Amygdala (tissue), 56 donors: ENCODE measurements at places on chromosomes 3 and 15.

DNA sequence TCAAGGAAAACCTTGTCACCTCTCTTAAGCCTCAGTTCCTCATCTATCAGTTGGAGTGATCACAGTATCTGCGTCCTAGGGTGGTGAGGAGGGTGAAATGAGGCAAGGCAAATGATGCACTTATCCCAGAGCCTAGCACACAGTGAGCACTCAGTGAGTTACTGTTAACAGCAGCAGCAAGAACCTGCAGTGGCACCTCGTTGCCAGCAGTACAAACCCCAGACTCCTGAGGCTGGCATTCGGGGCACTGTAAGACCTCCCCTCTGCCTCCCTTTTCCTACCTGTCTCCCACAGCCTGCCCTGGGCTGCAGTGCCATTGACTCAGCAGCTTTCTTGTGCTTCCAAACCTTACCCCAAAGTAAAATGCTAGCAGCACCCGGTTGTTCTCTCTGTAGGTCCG lies 82.9 kb upstream of the EIF1B start:
- no peak for DNase-seq

DNA sequence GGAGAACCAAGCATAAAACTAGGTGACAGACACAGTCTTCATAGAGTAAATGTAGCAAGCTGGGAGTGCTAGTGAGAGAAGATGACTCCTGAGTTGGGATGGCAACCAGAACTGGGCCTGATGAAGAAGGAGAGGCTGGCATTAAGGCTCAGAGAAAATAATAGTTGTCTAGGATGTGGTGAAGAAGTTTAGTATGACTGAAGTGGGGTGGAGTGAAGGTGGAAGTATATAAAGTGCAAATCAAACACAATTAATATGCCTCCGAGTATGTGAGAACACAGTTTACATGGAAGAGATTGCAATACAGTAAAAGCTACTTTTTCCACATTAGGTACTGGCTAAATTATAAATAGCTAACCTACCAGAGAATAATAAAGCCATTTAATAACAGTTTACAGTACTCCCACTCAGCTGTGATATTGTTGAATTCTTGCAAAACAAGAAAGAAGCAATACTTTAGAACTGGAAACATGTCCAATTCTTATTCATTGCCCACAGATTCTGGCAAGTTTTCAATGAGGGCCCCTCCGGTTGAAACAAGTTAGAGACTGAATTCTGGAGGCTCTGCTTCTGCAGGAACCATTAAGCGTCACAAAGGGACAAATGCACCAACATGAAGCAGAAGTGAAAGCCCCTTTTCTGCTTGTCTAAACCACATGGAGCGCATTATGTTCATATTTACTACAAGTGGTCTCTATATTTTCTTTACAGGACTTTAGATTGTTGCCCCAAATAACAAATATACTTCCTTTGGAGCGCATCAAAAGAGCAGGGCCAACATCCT lies 243.7 kb downstream of the SLC9A9 start:
- DNase-seq, result no peak

- DNase-seq, result no peak
Measured at GRCh38 chr3:171586274-171586673, 126.1 kb upstream of the TNIK start.

- no peak for DNase-seq
Measured at GRCh38 chr15:70545526-70545925, 217.8 kb downstream of the UACA start.

GRCh38 chr3:100844063-100844936 lies 135.0 kb downstream of the TFG start:
- DNase-seq, result no peak

DNA sequence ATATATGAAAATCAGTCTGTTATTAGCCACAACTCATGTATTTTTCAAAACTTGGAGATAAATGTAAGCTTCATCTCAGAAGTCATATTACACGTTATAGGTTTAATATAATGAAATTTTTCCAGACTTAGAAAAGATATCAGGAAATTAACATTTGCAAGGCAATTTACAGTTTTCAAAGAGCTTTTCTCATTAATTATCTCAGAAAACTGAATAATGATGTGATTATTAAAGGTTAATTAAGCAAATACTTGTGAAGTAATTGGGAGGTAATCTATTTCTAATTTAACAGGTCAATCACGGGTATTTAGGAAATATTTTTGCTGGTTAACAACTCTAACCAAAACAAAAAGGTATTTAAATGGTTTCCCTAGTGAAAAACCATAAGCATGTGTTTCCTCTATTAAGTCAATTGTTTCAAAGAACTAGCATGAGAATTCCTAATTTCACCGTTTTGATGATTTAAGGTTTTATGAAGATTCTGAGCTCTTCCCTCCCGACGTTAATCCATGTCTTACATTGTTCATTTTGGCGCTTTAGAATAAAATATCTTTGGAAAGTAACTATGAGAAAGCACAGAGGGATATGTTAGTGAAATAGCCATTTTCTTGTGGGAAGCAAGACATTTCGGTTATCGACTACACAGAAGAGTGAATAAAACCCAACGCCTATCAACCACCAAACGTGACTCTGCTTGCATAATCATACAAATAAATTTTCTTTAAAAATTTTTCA lies 1.5 kb upstream of the NEO1 start:
- DNase-seq, result no peak

DNA sequence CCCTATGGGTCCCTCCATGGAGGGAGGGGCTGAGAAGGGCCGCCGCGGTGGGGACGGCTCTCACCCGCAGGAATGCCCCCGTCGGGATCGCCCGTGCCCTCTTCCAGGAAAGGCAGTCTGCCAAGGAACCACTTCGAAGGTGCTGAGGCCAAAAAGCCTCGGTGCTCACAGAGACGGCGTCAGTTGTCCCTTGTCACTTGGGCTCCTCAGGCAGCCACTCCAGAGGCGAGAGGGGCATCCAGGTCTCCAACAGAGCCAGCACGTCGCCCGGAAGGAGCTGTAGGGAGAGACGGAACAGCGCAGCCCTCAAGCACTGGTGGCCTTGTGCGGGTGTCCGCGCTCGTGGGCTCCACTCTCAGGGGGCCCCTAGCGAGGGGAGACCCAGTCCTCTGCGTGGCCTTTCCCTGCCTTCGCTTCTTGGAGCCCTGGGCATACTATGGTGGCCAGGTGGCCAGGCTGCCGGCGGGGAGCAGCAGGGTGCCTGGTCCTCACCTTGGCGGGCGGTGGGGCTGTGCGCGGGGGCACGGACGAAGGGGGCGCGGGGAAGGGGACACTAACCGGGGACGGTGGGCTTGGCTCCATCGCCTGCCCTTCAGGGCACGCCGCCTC lies 994 bp downstream of the MESP1 start:
- DNase-seq, result no peak

DNA sequence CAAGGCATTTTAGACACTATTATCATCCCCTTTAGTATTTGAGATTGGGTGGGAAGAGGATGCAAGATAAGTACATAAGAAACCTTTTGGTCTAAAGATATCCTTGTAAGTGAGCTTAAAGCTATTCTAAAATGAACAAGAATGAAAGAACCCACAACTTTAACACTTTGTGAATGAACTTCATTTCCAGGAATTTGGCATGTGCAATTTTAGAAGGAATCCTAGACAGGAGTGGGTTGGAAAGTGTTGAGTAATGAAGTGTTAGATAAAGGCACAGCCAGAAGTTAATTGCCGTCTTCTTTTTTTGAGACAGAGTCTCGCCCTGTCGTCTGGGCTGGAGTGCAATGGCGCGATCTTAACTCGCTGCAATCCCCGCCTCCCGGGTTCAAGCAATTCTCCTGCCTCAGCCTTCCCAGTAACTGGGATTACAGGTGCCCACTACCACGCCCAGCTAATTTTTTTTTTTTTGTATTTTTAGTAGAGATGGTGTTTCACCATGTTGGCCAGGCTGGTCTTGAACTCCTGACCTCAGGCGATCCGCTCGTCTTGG lies 13.2 kb upstream of the TEX9 start:
- DNase-seq, result no peak

DNA sequence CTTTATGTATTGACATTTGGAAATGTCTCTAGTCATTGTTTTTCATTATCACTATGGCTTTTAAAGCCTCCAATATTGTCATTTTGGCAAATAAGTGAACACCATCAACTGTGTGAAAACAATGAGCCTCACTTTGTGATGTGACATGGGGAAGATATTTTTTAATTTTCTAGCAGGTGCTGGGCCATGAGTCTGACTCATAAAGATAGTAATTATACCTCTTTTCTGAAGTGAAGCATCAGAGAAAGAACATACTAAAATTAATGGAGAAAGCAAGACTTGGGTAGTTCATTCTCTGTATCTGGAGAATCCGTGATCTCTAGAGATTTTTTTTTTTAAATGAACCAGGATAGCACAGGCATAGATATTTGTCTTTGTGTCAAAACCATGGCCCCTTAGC lies 100.8 kb downstream of the CCNL1 start:
- DNase-seq, result no peak

- DNase-seq, result no peak
Measured at GRCh38 chr3:192516820-192517219, 210.5 kb downstream of the FGF12 start.

- DNase-seq, result no peak
Measured at GRCh38 chr15:71152542-71152941, 37.3 kb downstream of the THSD4 start.

DNA sequence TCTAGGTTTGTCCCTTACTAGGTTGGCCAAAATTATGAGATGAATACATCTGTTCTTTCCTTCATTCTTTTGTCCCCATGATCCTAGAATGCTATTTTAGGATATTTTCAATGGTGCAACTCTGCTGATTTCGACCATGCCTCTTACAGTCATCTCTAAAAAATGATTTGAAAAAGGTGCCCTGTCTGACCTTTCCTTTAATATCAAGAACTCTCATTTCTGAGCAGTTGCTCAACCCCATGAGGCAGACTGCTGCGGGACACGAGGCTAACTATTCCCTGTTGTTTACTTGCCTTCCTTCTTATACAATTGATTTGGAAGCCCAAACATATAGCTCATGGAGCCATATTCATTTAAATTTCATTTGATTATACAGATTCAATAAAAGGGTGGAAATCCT lies 14.6 kb downstream of the PLSCR2 start:
- DNase-seq, result no peak

DNA sequence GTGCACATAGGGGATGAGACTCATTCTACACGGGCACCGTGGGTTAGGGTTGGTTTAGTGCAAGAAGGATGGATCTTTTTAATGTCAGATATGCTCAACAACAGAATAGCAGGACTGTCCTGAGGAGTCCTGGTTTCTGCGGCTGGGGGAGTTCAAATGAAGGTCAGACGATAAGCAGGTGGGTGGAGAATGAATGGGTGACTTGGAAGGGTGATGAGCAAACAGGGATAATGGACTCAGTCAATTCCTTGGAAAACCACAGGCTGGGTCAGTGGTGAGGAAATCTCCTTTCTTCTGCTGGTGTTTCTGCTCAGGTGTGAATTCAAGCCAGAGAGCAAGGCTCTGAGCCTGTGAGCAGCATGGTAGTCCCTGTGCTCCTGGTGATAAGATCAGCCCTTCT lies 59.9 kb downstream of the MESD start:
- DNase-seq, result no peak

GRCh38 chr3:188380722-188381121 lies 226.8 kb downstream of the LPP start:
- DNase-seq, result no peak

DNA sequence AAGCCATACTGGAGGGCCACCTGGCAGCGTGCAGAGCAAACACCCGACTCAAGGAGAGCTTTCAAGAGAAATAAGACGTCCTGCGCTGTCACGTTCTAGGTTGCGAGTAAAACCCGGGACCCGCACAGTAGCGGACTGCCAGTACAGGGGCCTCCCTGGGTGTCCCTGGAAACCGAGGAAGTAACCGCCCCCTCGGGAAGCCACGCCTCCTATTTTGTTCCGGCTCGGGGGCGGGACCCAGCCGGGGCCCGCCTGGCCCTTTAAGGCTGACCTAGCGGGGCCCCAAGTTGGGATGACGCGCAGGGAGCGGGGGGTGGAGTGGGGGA lies 218 bp upstream of the MAPKAPK3 start:
- peak; percentile 32 for DNase-seq

DNA sequence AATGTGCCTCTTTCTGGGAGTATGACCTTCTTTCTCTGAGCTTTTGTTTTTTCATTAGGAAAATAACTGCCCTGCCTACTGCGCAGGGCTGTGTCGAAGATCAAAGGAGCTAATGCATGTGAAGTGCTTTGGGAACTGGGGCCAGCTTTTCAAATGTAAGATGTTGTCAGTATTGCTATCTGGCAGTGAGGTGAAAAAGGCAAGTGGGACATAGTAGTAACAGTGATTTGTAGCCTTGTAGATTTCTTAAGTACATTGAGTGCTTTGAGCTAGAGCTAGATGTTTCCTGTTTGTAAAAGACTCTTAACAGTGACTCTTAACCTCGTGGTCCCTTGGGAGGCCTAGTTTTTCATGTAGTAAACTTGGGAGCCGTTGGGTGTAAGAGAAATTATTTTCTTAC lies 126.5 kb downstream of the ECT2 start:
- no peak for DNase-seq

- no peak for DNase-seq
Measured at GRCh38 chr15:70172566-70173225, 75.0 kb upstream of the TLE3 start.

- DNase-seq, result no peak
Measured at GRCh38 chr3:140449413-140450256, 228.2 kb upstream of the TRIM42 start.

DNA sequence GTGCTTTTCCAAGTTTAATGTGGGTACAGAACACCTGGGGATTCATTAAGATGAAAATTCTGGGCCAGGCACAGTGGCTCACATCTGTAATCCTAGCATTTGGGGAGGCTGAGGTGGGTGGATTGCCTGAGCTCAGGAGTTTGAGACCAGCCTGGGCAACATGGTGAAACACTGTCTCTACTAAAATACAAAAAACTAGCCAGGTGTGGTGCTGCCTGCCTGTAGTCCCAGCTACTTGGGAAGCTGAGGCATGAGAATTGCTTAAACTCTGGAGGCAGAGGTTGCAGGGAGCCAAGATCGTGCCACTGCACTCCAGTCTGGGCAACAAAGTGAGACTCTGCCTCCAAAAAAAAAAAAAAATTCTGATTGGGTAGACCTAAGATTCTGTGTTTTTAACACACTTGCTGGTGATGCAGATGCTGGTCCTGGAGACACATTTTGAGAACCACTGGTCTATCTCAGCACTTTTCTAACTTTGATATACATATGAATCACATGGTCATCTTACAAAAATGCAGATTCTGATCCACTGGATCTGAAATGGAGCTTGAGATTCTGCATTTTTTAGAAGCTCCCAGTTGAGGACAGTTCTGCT lies 223.8 kb upstream of the SATB1 start:
- DNase-seq, result no peak

- no peak for DNase-seq
Measured at GRCh38 chr15:89665449-89666181, 10.3 kb upstream of the KIF7 start.

GRCh38 chr3:125055913-125056745 lies at the start of gene HEG1:
HEG1 (minus strand) TSS chr3:125055997; CDS start chr3:125055890, 107 bp downstream.
- peak; percentile 75 for DNase-seq

GRCh38 chr3:64397573-64397972 lies 172.3 kb upstream of the PRICKLE2 start:
- no peak for DNase-seq

DNA sequence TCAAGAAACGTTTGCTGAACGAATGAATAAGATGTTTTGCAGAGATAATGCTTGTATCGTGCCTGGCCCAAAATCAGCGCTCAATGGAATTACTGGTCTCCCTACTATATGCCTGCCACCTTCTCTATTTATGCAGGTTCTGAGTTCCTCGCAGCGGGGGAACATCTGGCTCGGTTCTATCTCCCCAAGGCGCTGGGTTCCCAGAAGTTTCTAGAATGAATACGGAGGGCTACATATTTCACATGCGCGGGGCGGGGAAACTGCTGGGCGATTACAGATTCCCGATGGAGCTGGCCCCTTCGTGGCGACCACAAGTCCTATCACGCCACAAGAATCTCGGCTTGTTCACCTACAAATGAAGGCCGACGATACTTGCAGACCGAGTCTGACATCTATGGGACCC lies 411 bp upstream of the EIF2B5 start:
- DNase-seq, result no peak
